Inflammatory macrophage treated with lipopolysaccharide for 4 hours (primary cell): ENCODE measurements at places on chromosomes 12 and 14.

GRCh38 chr12:12032851-12033797 lies 37.6 kb upstream of the BCL2L14 start:
- DNase-seq = peak; percentile 78

- DNase-seq = no peak
Measured at GRCh38 chr14:32702562-32702961, 236.1 kb upstream of the NPAS3 start.

GRCh38 chr12:40662366-40662765 lies 29.9 kb upstream of the CNTN1 start:
- no peak for DNase-seq

DNA sequence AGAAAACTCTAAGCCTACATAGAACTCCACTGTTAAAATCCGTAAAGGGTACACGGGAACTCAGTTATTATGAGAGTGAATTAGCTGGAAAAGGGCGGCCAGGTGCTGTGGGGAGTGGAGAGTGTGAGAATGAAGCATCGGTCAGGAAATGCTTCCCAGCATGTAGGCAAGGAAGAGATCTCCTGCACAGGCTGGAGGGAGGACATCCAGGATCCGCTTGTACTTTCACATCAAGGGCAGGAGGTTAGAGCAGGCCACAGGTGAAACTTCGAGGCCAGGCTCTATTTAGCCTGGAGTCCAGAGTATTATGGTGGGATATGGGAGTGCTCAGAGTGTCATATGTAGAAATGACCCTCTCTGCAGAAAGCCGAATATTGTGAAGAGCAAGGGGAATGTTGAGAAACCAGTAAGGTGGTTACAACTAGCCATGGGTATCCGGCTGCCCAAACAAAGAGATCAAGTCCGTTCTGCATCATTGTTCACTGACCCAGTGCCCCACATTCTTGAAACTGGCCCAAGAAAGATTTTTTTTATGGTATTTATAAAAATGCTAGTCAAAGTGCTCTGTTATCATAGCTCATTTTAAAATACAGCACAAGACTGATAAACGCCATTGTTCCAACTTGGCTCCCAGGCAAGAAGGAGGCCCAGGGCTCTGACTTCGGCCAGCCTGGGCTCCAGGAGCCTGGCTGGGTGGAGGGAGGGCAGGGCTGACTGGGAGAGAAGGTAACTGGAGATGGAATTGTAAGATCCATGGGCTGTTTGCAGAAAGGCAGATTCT lies 79.4 kb upstream of the HIF1A start:
- no peak for DNase-seq

GRCh38 chr12:108911915-108912314 lies 32.0 kb downstream of the DAO start:
- no peak for DNase-seq

DNA sequence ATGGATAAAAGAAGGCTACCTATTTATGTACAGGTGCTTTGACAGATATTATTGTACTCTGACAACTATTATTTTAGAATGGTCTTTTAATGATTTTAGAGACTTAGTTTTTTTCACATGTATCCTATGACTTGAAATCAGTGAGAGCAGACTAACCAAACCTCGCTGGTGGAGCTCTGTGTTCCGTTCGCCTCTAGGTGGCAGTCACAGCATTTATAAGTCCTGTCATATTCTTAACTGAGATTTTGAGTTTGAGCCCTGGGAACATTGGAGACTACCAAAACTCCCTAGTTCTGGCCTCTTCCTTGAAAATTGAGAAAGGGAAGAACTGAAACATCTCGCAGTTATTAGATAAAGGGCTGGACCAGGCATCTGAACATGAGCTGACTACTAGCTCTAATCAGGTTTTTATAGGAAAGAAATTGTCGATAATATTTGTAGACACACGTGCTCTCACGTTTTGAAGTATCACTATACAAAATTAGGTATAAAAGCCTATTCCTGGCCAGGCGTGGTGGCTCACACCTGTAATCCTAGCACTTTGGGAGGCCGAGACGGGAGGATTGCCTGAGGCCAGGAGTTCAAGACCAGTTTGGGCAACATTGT lies 48.3 kb downstream of the TTLL5 start:
- DNase-seq = peak; percentile 71

- no peak for DNase-seq
Measured at GRCh38 chr12:63440048-63440447, 228.2 kb downstream of the DPY19L2 start.

DNA sequence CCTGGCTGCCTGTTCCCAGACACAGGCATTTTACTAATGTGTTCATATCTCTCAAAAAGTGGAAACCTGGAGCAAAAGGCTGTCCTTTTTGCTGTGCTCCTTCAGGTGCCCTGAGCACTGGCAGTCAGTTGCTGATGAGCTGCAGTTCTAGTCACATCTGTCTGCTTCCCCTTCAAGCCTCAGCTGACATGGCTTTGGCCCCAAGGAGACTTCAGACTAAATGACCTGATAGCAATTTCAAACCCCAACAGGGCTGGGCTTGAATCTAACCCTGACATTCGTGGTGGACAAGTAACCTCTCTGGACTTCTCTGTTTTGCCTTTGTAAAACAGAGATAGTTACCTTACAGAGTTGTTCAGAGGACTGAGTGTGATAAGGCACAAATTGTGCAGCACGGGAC lies 5.7 kb downstream of the SERPINA9 start:
- DNase-seq = no peak

GRCh38 chr14:24881116-24881893 lies 168.6 kb downstream of the STXBP6 start:
- DNase-seq = no peak

- DNase-seq = no peak
Measured at GRCh38 chr12:49332441-49332861, 4.5 kb downstream of the C1QL4 start.

DNA sequence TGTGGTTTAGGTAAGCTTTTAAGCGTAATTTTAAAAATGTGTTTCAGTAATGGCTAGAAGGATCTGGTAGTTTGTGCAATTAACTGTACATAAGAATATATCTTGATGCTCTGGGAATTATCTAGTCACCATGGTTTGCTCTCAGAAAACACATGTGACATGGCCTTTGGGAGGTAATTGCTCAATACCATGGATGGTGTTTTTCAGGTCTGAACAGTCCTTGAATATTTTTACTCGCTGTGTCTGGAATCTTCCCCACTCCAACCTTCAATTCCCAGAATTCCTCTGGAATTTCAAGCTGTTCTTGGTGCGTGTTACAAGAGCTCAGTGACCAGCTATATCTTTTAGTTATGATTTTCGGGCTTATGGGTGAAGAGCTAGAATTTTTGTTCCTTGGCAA lies 85.3 kb downstream of the DAAM1 start:
- no peak for DNase-seq

- DNase-seq = no peak
Measured at GRCh38 chr12:104106965-104107364, 31.0 kb downstream of the NFYB start.

DNA sequence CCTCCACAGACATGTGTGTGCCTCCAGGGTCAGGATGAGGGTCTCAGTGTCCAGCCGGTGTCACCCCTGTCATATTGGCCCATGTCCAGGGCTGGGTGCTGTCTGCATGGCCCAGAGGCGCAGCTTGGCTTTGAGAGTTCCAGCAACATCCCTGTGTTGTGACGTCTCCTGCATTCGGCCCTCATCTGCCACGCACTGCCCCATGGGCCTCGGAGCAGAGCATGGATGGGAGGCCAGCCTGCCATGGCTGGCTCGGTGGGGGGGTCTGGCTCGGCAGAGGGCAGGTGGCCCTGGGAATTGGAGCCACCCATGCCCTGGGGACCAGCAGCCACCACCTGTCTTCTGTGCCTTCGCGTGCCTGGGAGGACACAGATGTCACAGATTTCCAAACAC lies 10.8 kb upstream of the TEX22 start:
- DNase-seq = no peak

DNA sequence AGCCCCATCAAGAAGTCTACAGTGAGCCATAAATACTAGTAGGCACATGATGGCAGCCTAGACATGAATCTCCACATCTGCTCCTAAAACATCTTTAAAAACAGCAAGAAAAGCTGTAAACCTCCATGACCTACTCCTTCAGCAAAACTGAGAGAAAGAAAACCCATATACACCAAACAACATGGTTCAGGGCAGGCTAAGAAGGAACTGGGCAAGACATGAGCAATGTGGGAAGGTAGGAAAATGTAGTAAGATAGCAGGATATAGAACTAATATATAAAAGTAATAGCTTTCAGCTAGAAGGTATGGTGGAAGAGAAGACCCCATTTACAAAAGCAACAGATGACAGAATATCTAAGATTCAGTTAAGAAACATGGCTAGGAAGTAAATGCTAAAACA lies 88.8 kb downstream of the RPS6KA5 start:
- no peak for DNase-seq

GRCh38 chr12:111406474-111407376 lies 1.0 kb downstream of the SH2B3 start:
- DNase-seq = peak; percentile 91

DNA sequence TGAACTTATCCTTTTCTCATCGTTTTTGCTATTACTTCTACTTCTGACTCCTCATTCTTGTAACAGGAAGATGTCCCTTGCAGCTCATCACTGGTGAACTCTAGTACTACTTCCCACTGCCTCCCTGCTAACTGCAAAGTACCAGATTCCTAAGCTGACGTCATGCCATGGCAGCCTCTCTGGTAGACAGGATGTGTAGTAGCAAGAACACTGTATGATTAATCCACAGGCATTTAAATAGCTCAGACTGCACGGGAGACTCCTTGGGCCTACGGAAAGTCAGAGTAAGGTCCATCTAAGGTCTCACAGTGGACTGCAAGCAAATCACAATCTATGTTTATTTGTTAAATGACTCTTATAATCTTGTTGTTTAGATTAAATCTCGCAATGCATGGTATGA lies 43.5 kb downstream of the DNAI7 start:
- peak; percentile 45 for DNase-seq

DNA sequence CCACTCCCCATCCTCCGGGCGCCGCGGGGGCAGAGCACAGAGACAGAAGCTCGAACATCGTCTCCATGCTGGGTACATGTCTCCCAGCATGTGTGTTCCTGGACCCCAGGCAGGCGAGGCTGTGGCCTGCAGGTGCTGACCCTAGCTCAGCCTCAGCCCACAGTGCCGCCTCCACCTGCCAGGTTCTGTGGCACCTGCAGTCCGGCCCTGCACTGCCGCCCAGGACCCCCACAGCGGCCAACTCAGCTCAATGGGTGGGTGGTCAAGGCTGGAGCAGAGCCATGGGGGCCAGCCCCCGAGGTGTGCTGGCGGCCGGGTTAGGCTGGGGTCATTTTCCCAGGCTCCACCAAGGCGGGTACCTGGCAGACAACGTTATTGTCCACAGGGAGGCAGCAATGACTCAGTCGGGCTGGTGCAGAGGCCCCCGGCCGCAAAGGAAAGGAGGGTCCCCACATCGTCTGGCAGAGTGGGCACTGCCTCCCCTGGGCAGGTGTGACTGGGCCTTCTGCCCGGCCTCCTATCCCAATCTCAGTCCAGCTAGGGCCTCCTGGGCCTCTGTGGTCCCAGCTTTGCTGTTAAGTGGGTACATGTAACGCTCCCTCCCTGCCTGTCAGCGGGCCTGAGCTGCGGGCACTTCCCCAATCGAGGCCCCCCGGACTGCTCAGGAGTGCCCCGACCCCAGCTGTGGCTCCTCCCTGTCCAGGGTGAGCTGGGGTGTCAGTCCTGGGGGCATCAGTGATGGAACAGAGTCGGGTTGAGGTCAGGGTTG lies 20.2 kb upstream of the NUDT14 start:
- DNase-seq = peak; percentile 2

- DNase-seq = no peak
Measured at GRCh38 chr12:65474831-65475230, 196.3 kb downstream of the MSRB3 start.

DNA sequence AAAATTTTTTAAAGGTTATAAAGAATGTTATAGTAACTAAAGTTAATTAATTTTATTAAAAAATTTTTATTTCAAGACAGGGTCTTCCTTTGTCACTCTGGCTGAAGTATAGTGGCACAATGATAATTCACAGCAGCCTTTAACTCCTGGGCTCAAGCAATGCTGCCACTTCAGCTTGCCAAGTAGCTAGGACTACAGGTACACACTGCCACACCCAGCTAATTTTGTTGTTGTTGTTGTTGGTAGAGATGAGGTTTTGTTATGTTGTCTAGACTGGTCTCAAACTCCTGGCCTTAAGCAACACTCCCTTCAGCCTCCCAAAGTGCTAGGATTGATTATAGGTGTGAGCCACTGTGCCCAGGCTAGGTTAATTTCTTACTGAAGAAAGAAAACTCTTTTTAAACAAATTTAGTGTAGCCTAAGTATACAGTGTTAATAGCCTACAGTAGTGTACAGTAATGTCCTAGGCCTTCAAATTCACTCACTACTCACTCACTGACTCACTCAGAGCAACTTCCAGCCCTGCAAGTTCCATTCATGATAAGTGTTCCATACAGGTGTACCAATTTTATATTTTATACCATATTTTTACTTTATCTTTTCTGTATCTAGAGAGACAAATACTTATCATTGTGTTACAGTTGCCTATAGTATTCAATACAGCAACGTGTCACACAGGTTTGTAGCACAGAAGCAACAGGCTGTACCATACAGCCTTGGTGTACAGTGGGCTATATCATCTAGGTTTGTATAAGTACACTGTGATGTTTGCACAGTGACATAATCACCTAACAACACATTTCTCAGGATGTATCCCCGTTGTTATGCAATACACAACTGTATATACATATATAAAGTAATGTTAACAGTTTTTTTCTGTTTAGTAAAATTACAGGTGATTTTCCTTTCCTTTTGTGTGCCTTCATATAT lies 24.7 kb upstream of the DNAAF2 start:
- DNase-seq = no peak

- DNase-seq = no peak
Measured at GRCh38 chr12:48716168-48716492, 377 bp downstream of the CCNT1 start.

- peak; percentile 90 for DNase-seq
Measured at GRCh38 chr12:51246254-51246853, 7.7 kb downstream of the DAZAP2 start.

GRCh38 chr12:51122844-51123243 lies 39.4 kb upstream of the CSRNP2 start:
- DNase-seq = no peak
